Thoracic aorta (tissue), 2 donors: ENCODE measurements at places on chromosomes 5 and 9.

GRCh38 chr5:72921886-72922285, 34.0 kb upstream of the FCHO2 start:
- no peak for DNase-seq

DNA sequence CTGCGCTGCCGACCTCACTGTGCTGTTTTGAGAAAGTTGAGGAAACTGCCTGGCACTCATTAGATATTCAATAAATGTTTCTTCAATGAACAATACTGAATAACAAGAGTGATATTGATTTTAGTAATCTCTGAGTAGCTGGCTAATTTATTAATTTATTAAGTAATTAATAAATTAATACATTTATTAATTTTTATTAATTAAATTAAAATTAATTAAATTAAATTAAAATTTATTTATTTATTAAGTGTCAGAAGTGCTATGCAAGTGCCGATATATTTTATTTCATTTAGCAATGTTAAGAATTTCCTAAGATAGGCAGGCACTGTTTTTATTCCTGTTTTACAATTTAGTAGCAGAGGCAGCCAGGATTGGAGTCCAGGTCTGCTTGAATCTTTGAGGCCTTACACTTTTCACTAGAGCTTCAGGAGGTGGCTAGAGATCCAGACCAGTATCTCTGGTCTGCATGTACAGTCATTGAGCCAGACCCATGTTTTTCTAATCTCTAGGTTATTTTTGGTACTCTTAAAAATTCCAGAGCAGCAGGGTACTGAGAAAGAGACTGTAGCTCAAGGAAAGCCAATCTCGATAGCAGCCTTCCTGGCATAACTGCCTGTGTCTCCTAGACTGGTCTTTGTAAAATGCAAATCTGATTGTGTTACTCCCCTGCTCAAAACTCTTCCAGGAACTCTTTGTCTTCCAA, 109.2 kb downstream of the ARHGEF28 start:
- no peak for DNase-seq

- DNase-seq = no peak
Observed at GRCh38 chr9:99354104-99354503, 132.0 kb downstream of the SEC61B start.

- DNase-seq = no peak
Observed at GRCh38 chr9:28929433-28929832, 1356.2 kb upstream of the C9orf72 start.

DNA sequence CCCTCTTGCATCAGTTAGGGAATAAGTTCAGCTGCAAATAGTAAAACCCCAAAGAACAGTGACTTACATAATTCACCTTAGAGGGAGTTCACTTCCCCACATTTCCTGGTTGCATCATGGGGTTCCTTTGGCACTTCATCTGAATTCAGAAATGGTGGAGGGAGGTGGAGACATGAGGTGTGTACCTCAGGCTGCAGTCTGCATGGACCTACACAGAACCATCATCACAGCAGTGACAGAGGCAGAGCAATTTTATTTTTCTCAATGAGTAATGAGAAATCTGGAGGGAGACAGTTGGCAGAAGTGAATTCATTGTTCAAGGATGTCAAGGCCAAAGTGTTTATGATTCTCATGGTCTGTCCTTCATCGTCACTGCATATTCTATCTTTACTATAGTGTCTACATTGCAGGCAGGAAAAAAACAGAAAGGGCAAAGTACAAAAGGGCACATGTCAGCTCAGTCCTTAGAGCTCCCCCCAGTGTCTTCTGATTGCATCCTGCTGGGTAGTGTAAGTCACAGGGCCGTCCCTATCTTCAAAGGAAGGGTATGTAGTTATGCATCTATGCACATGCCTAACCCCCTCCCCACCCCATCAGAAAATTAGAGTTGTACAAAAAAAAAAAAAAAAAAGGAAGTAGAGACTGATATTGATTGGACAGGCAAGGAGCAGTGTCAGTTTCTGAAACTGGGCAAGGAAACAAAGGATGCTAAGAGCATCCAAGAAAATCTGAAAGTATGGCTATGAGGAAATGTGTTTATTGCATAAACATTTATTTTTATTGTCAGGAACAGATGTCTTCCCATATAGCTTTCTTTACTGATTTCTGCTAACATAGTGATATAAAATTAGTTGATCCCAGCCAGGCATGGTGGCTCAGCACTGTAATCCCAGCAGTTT, 132.7 kb upstream of the APC start:
- DNase-seq = no peak

GRCh38 chr5:28104080-28104479, 1065.7 kb upstream of the CDH9 start:
- no peak for DNase-seq

DNA sequence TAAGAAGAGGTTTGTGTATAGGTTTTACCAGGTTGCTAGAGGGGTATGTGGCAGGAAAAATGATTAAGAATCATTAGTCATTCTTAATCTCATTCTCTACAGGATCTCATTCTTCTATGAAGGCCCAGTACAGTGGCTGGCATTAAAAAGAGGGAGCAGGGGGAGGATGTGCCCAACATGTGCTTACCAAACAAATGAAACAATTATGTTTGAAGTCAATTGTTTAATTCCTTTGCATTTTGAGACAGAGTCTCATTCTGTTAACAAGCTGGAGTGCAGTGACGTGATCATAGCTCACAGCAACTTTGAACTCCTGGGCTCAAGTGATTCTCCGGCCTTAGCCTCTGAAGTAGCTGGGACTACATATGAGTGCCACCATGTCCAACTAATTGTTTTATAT, 23.0 kb downstream of the FNIP1 start:
- no peak for DNase-seq

DNA sequence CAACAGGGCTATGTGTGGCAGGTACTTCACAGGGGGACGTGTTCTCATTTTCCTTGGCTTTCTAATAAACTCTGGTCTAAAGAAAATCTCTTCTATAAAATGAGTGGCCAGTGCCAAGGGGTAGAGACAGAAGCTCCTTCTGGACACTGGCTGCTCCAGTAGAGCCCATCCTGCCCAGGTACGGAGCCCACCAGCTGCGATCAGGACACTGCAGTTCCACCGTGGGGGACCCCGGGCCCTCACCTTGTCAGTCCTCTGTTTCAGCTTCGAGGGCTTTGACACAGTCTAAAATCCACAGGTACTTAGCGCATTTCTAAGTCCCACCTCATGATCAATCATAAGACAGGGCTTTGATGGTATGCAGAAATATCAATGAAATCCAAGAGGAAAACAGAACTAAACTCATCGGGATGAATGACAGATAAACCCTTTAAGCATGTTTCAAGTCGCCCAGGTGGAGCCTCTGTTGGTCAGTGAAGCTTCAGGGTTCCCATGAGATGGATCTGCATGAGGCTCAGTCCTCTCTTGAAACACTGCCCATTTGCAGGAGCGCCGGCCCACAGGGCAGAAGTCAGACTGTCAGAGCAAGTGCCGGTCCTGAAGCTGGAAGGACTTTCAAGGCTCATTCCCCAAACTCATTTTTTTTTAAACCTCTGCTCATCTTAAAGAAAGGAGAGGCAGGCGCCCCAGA, 20.3 kb upstream of the TERT start:
- DNase-seq = no peak

- DNase-seq = no peak
Observed at GRCh38 chr5:5025774-5026408, 114.2 kb upstream of the ADAMTS16 start.

- DNase-seq = no peak
Observed at GRCh38 chr5:68268101-68268851, 52.7 kb downstream of the PIK3R1 start.

DNA sequence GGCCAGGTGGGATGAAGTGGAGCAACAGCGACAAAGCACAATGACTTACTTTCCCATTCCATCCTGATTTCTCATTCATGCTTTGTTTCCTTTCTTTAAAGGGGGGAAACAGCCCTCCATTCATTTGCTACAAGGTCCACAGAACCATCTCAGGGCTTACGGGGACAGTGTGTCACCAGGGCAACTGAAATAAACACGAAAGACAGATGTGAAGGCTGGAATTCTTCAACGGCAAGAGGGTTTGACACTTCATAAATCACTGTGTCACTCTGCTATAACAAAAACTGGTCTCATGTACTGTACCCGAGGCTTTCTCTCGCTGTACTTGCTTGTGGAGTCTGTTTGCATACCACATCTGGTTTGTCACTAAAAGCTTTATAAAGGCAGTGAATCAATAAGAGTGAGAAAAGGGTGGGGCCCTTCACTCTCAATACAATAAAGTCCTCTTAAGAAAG, 150.8 kb downstream of the EFNA5 start:
- no peak for DNase-seq

GRCh38 chr9:20197976-20198685, 409.3 kb upstream of the SLC24A2 start:
- DNase-seq = no peak

DNA sequence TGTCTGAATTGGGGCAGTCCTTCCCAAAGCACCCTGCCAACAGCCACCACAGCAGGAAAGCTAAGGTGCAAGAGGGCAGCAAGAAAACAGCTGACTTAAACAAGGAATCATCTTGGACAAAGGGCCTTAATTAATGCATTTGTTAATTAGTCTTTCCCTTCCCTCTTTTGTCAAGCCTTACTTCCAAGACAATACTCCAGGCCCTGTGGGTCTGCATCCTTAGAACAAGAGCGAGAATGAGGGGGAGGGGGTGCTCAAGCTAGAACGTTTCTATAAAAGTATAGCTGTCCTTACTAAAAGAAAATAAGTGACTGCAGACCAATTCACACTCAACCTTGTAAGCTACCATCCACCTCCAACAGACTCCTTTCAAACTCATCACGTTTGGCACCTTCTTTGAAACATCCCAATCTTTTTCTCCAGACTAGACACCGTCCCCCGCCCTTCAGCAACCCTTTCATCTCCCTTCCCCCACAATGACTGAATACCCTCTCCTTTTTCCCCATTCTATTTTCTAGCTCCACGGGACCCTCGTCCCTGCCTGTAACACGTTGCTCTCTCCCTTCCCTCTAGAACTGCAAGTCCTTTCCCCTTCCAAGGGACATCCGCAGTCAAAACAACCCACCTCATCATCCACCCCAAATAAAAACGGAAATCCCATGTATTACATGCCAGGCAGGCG, 85.7 kb upstream of the RNF38 start:
- no peak for DNase-seq

DNA sequence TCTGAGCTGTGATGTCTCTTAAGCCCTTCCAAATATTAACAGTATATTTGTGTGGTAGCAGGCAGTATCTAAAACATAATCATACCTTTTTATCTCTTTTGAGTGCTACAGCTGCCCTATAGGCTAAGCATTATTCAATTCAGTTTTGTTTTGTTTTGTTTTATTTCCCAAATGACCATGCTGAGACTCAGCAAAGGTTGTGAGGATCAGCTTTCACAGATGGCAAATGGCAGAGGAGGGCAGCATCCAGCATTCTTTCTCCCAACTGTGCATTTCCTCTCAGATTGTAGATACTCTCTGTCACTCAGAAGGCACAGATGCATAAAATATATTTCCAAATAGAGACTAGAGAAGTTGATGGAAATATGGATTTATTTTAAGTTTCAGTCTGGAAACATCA, 90.7 kb downstream of the DAPK1 start:
- no peak for DNase-seq

DNA sequence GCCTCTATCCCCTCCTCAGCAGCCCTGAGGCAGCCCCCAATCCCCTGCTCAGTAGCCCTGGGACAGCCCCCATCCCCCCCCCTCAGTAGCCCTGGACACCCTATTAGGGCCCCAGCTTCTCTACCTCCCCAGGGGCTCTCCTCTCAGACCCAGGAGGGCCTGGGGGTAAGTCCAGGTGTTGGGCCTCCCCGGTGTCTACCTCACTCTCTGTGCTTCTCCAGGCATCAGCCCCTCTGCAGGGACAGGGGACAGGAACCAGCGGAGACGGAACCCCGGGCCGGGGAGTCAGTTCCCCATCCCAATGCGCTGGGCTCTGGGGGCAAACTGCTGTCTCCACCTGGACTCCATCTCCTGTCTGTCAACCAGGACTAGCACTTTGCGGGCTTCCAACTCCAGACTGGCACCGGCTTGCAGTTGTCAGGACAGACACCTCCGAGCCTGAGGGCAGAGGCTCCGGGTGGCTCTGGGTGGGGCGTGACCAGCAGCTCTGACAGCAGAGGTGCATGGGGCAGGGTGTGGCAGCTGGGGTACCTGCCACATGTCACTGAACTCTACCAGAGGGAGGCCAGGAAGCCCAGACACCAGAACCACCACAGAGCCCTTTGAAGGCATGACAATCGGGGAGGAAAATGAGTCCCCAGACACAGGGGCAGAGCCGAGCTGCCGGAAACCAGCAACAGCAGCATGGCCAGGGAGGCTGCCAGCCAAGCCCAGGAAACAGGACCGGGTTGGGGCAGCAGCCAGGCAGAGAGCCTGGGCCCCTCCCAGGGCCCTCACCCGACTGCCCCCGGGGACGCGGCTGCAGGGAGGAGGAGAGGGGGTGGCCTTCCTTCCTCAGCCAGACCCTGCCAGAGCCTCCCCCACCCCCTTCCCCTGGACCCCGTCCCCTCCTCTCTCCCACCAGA, 17.7 kb upstream of the UBAC1 start:
- DNase-seq = no peak

DNA sequence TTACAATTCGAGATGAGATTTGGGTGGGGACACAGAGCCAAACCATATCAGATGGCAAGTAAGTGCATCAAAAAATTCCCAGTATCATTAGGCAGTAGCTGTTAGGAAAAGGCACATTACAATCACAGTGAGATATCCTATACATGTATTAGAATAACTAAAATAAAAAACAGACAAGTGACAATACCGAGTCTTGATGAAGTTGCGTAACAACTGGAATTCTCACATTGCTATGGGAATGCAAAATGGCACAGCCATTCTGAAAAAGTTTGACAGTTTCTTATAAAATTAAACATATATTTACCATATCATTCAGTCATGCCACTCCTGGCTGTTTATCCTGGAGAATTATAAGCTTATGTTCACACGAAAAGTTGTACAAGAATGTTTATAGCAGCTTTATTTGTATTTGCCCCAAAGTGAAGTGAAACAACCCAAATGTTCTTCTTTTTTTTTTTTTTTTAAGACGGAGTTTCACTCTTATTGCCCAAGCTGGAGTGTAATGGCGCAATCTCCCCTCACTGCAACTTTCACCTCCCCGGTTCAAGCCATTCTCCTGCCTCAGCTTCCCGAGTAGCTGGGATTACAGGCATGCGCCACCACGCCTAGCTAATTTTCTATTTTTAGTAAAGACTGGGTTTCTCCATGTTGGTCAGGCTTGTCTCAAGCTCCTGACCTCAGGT, 93.1 kb upstream of the TLE1 start:
- DNase-seq = no peak

- DNase-seq = no peak
Observed at GRCh38 chr5:33227247-33227646, 213.5 kb upstream of the TARS1 start.

DNA sequence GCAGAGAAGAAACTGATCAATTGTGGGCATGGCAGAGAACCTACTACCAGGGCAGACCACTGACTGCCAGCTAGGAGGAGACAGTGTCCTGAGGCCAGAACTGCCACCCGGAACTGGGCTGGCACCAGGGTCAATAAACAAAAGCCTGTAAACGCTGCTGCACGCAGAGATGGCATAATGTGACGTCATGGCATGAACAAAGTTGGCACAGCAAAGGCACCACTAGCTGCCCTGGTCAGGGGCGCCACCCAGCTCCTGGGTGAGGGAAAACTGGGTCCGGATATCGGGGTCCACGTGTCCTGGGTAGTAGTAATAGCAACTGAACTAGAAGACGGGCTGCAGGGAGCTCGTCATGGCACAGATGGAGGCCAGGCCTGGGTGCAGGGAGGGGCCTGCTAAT, 32.1 kb downstream of the DYNC2I2 start:
- DNase-seq = no peak

GRCh38 chr9:5688109-5688508, 59.2 kb downstream of the RIC1 start:
- DNase-seq = no peak

GRCh38 chr5:112257005-112257404, 162.1 kb downstream of the EPB41L4A start:
- DNase-seq = no peak

- no peak for DNase-seq
Observed at GRCh38 chr5:55720188-55720703, 8.1 kb upstream of the SLC38A9 start.
